ENCODE measurements at places on chromosomes 6 and 20.

GRCh38 chr6:163962627-163963117, 548.2 kb downstream of the QKI start:
- no peak for DNase-seq

- no peak for DNase-seq
These were observed 3.5 kb downstream of the MYBL2 start for GRCh38 chr20:43670423-43670822.

DNA sequence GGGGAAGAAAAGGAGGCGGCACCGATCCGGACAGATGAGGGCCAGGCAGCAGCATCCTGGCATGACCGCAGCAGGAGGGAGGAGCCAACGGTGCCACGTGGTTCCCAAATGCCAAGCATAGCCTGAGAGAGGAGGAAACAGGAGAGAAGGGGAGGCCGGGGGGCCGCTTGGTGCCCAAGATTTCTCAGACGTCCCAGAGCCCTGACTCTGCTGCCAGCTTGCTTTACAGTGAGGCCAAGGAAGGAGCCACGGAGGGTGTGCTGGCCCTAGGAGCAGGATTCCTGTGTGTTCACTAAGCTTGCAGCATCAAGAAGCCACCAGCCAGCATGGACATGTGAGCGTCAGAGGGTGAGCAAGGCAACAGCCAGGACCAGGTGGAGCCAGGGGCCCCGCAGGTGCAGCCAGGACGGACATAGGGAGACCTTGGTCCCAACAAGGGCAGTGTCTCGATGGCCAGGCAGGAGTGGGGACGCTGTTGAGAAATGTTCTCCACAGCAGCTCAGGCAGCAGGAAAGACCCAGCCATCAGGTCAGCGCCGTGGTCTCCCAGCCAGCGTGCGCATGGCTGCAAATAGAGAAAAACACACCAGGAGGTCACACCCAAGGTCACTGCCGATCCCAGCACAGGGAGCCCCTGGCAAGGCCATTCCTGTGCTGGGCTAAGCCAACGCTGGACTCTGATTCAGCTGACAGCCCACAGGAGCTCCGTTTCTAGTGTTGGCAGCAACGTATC, 143.7 kb downstream of the DLL1 start:
- DNase-seq, result no peak

DNA sequence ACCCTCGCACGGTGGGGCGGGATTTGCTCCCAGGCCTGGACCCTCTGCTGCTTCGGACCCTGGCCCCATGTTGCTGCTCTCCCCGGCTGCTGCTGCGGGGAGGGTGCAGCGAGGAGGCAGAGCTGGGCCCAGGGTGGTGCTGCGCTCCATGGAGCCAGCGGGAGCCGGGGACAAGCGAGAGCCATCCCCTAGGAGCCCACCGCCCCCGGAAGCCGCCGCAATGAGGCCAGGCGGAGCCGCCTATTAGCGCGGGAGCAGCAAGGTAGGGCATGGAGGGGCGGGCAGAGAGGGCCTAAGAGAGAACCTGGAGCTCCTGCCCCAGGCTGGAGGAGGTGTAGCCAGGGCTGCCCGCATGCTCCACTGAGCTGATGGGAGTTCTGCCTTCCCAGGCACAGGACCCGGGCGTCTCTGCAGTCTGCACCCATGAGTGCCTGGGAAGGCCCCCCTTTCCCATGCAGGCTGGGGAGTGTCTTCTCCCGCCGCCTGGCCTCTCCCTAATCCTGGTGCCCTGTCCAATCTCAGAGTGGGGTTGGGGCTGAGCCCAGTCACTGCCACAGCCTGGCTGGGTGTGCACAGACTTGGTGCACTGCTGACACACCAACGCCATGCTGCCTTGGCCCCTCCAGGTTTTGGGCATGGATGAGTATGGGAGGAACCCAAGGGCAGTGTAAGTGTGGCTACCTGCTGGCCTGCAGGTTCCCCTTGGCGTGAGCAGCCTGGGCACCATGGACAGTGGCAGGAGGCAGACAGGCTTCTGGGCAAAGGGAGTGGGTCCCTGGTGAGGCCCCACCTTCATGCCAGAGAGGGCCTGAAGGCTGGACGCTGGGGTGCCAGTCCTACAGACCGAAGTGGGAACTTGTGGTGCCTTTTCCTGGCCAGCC, 360.6 kb upstream of the MAP3K7 start:
- no peak for DNase-seq

- DNase-seq, result no peak
These were observed 76.1 kb downstream of the TBX18 start for GRCh38 chr6:84688141-84688873.

- DNase-seq, result no peak
These were observed 7.0 kb upstream of the RALGAPA2 start for GRCh38 chr20:20719411-20719810.

GRCh38 chr6:151609146-151609902, 115.5 kb downstream of the CCDC170 start:
- DNase-seq, result no peak
